GM18507 (cell line): ENCODE measurements at places on chromosomes 6 and 20.
A peak's percentile ranks its signal among the peaks of the same experiment; 100 is the strongest.

DNA sequence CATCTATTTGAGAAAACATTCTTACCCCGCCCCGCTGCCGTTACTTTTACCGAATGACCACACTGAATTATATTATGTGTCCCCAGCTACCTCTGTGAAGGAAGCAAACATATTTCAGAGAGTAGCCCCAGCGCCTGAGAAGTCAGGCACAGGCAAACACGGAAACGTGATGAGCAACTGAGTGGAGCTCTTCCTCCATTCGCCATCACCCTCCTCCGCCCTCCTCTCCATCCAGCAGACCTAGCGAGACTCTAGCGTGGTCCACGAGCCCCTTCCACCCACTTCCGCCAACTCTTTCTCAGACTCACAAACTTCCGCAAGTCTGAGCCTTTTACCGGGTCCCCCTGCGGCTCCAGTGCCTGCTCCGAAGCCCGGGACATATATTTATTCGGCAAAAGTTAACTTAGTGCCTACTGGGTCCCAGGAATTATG, 582 bp downstream of the SNRPB start:
- peak; percentile 54 for DNase-seq

GRCh38 chr6:34248198-34248726, 544 bp downstream of the SMIM29 start:
- DNase-seq = no peak

- DNase-seq = no peak
These were observed 540.7 kb downstream of the HAO1 start for GRCh38 chr20:7399575-7399974.

DNA sequence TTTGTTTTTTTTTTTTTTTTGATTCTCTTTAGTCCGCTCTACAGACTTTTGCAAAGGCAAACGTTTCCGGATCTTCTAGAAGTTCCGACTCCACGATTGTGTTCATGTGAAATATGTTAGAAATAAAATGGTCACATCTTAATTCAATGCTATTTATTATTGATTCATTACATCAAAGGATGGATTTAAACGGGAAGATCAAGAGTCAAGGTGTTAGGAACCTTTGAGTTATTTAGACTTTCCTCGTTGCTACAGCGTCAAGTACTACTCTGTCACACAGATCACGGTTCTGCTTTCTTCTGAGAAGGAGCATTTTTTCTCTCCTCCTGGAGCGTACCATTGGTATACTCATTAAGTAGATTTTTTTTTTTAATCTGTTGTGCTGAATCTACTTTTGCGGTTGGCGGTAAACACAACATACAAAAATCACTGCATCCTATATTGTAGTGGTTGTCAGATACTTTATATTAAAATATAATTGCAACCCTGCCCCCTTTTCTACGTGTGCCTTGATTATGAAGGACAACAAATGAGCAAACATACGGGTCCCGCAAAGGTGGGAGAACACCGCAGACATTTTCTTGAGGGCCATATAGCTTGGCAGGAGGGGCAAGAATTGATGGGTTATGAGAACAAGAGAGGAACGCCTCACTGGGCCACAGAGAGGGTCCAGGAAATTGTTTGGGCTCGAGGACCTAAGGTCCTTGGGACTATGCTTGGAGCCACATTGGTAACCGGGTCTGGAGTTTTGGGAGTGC, 17.5 kb downstream of the HMGN4 start:
- DNase-seq = no peak

GRCh38 chr6:35698858-35699257, 10.1 kb upstream of the FKBP5 start:
- no peak for DNase-seq

DNA sequence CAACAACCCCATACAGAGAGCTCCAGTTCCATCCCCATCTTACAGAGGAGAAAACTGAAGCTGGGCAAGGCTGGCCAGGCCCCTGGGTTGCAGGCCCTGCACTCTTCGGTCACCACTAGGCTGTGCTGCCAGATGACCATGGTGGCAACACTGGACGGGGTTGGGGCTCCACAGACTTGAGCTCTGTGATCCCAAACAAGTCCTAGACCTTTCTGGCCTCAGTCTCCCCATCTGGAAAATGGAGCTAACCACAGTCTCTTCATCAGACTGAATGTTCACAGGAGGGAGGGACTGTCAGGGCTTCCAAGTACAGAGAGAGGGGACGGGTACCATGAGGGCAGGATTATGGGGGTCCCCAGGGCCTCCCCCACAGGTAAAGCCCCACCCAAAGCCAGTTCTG, 41.3 kb upstream of the NOL4L start:
- no peak for DNase-seq

GRCh38 chr6:117906958-117907600, at the start of gene SLC35F1:
SLC35F1 (plus strand) TSS chr6:117907264.
- no peak for DNase-seq

DNA sequence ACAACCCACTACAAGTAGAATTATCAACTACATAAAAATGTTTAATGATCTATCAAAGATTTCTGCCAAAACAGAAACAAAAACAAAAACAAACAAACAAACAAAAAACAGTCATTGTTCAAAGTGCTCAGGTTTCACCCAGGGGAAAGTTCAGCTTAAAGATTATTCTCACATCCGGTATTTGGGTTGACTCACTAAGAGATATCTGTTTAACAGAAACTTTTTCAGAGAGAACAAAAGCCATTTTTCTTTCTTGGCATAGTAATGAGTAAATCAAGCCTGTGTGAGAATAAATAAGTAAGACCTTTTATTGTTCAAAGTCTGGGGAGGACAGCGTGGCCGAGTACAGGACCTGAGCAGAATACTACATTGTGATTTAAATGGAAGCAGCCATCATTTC, 143.6 kb downstream of the RCAN2 start:
- no peak for DNase-seq

GRCh38 chr6:30612687-30613248, 4.3 kb downstream of the PPP1R10 start:
- DNase-seq = no peak

GRCh38 chr6:7650878-7651277, 60.9 kb downstream of the SNRNP48 start:
- no peak for DNase-seq

DNA sequence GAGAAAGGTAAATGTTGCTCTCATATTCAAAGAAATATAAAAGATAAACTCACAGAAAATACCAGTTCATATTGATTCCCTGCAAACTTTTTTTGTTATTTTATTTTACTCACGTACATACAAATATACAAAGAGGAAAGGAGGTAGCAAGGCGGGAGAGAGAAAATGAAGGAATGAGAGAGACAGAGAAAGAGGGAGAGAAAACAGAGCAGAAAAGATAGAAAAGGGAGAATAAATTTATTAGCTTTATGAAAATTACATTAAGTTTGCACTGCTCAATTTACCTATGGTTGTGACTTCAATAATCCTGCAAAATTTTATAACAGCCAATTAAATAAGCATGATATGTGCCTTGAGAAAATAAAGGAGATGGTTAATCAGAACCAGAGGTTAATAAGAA, 274.7 kb upstream of the CITED2 start:
- no peak for DNase-seq

- no peak for DNase-seq
These were observed 45.9 kb upstream of the CENPW start for GRCh38 chr6:126293891-126294524.

- no peak for DNase-seq
These were observed 11.5 kb upstream of the PLCG1 start for GRCh38 chr20:41125530-41126457.

DNA sequence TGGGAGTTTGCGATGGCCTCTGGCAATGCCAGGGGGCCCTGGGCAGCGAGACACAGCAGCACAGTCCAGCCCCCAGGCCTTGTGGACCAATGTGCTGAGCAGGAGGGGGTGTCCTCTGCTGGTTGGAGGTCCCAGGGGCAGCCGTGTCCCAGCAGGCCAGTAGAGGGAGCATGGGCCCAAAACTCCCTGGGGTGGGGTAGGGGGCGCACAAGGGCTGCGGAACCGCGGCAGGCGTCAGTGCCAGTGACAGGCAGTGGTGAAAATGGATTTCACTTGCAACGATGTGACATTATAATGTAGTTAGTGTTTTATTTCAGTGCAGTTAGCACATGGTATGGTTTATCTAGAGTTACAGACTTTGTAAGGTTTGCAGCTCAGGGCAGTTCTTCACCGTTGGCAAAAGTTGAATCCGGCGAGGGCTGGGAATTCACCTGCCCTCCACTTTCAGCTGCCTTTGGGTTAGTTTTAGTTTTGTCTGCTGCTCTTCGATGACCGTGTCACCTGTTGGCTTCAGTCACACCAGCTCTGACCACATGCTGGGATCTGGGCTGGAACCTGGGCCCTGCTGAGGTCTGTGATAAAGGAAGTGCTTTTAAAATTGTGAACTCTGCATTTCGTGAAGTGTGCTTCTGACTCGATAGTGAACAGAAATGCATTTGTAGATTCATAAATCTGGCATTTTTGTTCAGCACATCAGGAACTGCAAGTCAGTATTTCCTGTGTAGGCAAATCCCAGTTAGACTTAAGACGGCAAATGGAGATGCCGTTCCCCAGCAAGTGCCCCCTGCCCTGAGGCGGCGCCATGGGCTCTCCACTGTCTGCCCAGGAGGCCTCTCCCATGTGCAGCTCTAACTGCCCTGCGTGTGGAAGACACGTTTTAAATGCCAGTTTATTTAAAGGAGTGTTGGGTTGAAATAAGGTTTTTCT, 46.8 kb downstream of the PYGB start:
- no peak for DNase-seq

- DNase-seq = no peak
These were observed 64.8 kb upstream of the TMEM30A start for GRCh38 chr6:75349262-75349984.

DNA sequence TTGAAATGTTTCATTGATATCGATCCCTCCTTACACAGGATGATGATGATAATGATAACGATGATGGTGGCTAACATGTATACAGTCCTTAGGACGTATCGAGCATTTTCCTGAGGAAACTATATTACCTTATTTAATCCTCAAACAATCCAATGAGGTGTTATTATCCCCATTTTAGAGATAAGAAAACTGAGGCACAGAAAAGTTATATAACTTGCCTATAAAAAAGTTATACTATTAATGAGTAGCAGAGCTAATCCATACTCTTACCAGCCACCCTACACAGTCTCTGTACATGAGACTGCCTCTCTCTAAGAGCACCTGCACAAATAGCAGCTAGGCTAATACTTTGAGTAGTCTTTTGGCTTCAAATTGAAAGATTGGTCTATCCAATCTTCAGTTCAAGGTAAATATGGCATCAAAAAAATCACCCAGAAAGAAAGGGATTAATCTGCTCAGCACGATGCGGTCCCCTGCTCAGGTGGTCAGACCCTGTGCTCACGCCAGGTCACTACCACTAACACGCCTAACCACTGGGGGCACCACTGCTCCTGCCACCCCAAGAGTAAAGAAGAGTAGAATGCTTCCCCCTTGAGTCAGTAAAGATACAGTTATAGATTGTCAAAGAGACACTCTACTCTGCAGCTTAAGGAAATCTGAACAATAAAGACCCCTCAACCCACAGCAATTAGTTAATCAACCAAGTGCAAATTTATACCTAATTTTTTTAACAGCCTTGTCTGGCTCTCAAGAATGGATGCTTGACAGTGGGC, 15.0 kb downstream of the GABBR1 start:
- DNase-seq = no peak

- no peak for DNase-seq
These were observed 1.6 kb downstream of the FBXO5 start for GRCh38 chr6:152981219-152981618.

- no peak for DNase-seq
These were observed 24.5 kb downstream of the FAM110A start for GRCh38 chr20:858011-858410.

- no peak for DNase-seq
These were observed 324.2 kb downstream of the UBE3D start for GRCh38 chr6:82741325-82741995.

- DNase-seq = no peak
These were observed 456.3 kb downstream of the MAFB start for GRCh38 chr20:40232756-40233155.

GRCh38 chr6:140773276-140773675, 1359.4 kb upstream of the GJE1 start:
- no peak for DNase-seq

- DNase-seq = no peak
These were observed 22.9 kb upstream of the NOL4L start for GRCh38 chr20:32607727-32608663.

DNA sequence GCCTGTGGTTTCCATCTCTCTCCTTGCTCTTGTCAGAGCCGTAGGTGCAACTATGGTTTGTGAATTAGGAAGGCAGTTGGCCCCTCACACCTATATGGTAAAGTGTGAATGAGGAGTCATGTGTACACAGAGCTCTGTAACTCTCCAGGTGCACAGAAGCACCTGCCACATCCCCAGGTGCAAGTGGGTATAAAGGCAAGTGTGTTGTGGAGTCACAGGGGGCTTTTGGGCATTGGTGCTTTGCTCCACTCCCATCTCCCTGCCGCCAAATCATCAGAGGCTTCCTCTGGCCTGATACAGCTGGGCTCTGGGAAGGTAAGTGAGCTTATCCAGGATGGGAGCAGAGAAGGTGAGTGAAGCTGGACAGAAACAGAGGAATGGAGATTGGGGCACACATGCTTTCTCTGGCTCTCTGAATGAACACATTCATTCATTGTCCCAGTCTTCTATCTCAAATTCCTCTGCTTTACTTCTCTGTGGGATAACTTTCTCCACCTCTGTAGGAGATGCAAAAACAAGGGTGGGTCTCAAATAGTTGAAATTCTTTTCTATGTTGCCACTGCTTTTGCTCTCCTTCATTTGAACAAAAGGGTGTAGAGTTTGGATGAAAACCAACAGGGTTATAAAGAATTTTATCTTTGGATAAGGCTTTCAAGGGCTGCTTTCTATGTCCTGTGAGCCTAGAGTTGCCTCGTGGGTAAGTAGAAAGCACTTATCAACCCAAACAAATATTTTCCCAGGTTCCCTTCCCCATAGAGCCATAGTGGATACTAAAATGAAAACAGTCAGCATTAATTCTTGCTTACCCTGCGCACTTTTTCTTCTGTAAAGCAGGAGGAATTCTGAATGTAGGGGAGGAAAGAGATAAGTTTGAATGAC, 45.0 kb upstream of the RIPOR2 start:
- DNase-seq = no peak

GRCh38 chr20:44590980-44591778, 8.8 kb downstream of the PKIG start:
- no peak for DNase-seq

DNA sequence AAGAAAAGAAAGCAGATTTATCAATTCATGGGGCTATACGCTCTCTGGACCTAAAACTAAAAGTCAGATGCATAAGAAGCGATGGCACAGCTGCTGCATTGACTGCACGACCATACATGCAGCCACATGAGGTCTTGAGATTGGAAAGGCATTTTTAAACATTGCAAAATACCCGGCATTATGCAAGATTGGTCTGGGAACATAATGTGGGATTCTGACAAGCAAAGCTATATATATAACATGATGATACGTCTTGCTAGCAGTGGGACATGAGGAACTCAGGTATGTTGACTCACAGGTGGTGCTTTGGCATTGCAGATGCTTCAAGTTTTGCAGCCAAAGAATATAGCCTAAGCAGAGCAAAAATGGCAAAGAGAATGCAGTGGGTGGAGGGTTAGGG, 55.1 kb downstream of the SAMD3 start:
- DNase-seq = no peak

DNA sequence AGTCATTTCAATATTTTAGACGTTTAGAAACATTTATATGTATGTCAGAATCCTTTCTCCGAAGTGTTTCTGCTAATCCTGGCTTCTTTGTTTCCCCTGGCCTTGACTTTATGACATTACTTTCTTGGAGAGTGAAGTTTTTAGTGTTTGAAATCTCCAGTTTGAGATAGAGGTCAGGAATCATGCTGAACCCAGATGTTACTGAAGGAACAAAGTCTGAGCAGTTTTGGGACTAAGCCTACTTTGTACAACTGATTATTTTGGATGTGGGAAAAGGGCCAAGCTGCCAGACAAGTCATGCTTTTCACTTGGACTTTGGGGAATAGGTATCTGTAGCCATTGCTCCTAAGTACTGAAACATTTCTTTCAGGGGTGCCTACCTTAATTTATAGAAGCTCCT, 2.3 kb downstream of the RNF144B start:
- no peak for DNase-seq
